Panc1 (cell line): ENCODE measurements at places on chromosomes 12 and 14.

GRCh38 chr12:107990325-107990724 is 138.8 kb upstream of the WSCD2 start:
- DNase-seq, result no peak

- no peak for DNase-seq
Observed at GRCh38 chr14:36942522-36943245, 229.7 kb downstream of the SLC25A21 start.

- DNase-seq, result no peak
Observed at GRCh38 chr14:100982762-100983161, 79.2 kb upstream of the RTL1 start.

DNA sequence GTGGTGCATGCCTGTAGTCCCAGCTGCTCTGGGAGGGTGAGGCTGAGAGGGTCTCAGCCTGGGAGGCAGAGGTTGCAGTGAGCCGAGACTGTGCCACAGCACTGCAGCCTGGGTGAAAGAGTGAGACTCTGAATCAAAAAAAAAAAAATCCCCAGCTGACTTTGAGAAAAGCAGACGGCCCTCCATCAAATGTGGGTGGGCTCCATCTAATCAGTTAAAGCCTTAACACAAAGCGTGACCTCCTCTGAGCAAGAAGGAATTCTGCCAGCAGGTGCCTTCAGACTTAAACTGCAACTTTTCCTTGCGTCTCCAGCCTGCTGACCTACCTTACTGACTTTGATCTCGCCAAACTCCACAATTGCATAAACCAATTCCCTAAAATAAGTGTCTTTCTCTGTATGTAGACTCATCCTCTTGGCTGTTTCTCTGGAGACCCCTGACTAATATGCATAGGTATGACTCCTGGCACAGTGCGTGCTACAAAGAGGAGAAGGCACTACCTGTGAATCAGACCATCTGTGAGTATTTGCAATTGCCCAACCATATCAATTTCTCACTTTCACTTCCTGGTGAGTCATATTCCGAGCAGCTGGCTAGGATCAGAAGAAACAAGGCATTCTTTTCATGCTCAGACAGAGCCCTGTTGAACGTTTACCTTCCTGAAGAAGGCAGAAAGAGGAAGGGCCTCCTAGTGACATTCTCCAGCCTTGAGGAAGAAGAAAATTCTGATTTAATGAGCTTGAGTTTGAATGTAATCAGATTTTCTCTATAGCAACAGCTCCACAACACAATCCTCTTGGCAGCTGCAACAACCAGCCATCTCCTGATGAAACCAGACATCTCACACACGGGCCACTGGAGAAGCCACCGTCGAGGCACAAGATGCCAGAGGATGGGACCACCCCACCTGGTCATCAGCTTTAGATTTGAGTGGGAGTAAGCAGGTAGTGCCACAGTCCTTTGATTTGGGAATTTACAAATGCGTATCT is 54.3 kb downstream of the CLMN start:
- peak; percentile 95 for DNase-seq
